NCI-H1930 (cell line): ENCODE measurements at places on chromosomes 5 and 9.

DNA sequence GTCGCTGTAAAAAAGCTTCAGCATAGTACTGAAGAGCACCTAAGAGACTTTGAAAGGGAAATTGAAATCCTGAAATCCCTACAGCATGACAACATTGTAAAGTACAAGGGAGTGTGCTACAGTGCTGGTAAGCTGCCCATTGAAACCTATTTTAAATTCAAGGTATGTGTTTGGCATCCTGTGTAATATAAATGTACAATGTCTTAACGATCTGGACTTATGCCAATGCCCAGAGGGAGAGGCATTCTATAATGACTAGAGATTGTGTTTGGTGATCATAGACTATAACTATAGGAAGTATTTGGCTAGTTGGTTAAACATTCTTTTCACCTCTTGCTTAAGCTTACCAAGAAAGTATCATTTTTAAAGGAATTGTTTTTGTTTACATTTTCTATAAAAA lies 95.7 kb downstream of the INSL6 start:
- no peak for DNase-seq

DNA sequence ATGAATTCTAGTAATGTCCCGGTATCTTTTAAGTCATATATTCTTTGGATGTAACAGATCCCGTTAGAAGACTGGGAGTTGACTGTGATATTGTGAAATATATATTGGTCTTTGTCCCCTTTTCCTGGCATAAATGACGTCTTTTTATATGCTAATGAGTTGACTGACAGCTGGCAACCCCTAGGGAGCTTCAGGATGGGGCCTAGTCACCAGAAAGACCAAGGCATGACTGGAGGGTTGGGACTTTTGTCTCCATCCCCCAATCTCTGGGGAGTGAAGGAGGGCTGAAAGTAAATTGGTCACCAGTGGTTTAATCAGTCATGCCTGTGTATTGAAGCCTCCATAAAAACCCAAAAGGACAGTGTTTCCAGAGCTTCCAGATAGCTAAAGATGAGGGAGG lies 241.6 kb downstream of the PJA2 start:
- no peak for DNase-seq

DNA sequence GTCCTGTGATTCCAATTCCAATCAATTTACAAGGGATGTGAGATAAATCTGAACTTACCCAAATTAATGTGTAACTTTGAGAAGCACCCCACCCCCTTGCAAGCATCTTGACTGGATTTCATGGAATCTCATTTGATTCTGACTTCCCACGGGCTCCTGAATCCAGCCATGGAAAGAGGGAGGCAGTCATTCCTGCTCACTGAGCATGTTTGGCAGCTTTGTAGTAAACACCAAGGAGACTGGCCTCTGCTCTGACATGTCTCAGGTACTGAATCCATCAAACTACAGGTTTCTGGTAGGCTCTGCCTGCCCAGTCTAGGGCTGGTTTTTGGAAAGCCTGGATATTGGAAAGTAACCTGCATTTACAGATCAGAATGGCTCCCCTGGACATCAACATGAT lies 357.6 kb downstream of the ARHGEF28 start:
- DNase-seq, result no peak

- DNase-seq, result no peak
These were observed 164.9 kb downstream of the NTRK2 start for GRCh38 chr9:84834426-84834825.

- no peak for DNase-seq
These were observed 51.2 kb downstream of the CXXC5 start for GRCh38 chr5:139699351-139699750.

GRCh38 chr5:54669285-54669684 lies 151.7 kb downstream of the SNX18 start:
- DNase-seq, result no peak

DNA sequence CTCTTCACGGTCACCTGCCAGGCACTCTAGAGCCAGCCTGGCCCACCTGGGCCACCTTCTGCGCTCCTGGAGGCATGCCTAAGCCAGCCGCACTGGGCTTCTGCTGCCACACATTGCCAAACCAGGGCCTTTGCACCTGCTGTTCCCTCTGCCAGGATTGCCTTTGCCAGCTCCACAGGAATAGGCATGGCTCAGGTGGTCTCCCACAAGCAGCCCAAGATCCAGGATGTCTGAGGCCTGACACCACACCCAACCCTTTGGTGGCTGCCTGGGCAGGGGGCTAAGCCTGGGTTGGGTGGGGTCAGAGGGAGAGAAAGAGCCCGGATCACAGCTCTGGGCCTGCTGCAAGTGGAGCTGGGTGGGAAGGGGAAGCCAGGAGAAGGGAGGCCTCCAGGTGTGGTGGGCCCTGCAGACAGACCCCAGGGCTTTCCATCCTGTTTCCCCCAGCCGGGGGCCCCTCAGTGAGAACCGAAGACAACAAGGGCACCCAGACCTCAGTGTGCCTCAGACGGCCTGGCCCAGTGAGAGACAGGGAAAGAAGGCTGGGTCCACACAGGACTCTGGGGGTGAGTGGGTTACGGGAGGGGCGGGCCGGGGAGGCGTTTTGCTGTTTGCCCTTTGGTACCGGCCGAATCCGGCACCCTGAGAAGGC lies 672 bp upstream of the SUSD3 start:
- DNase-seq, result no peak

DNA sequence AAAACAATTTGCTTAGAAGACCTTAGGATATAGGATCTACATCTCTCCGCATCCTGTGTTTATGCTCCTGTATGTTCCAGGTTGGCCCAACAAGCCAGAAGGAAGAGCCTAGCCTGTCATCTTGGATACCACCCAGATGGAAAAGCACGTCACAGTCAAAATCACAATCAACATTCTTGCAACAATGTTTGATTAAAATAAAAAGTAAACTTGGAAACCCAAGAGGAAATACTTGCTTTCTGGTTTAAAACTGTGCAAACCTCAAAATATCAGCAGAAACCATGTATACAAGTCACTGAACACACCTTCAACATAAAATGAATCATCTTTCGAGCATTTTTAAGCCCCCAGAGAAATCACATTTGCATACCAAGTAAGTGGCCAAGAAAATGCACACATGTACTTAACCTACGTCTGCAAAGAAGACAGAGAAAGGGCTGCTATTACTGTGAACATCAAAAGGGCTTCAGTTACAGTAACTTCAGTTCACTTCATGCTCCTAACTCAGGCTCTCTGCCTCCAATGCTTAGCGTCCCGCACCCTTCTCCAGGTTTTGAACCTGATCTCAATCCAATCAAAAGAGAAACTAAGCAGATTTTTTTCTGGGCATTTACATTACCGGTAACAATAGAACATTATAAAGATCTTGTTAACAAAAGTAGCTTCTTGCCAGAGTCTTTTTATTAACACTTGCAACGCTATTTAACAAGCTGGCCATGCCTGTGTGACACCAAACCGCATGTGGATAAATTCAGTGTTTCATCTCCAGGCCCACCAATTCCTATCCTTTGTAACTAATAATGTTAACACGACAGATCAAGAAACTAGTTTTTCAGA lies 1.3 kb downstream of the ENC1 start:
- DNase-seq, result no peak

- no peak for DNase-seq
These were observed 158.8 kb downstream of the DEPDC1B start for GRCh38 chr5:60540856-60541805.

- DNase-seq, result no peak
These were observed 9.3 kb downstream of the TMEM245 start for GRCh38 chr9:109110329-109111021.

DNA sequence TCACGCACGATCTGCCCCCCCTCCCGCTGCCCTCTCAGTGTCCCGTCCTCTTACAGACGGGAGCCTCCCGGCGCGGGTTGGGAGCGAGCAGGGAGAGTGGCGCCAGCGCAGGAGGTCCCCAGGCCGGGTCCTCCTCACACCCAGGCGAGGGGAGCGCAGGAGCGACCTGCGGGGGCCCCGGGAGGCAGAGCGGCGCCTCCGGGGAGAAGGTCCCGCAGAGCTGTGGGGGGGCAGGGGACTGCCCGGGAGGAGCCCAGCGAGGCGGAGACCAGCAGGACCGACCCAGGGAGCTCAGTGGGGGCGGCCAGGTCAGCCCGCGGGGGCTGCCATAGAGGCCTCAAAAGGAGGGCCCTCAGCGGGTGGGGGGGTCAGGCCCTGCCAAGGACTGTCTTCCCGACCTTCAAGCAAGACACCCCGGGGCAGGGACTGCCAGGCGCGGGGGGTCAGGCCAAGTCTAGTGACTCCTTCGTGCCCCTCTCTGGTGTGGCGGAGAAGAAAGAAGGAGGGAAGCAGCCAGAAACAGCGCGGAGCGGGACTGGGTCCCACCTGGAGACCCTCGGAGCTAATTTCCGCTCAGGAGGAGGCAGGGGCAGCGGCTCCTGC lies 123.3 kb upstream of the ERCC6L2 start:
- DNase-seq, result no peak

DNA sequence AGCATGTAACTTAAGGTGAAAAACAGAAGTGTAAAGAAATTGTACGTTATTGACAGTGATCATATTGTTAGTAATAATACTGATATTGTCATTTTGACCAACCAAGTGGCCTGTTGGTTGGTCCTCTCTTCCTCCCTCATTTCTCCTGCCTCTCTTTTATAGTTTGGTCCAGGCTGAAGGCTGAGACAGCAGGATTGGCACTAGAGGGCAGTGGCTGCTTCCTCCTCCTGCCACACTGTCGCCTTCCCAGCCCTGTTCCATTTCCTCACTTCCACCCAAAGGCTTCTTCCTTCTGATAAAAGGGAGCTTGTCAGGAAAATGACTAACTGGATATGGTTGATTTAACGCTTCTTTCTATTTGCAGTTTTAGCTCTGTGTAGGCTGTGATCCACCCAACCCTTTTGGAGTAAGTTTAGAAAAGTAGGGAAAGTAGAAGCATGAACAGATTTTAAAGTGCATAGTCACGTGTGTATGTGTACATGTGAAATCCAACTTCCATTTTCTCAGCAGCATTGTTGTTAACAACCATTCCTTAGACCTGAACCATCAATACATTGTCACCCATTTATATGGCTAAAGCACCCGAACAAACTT lies 35.6 kb downstream of the PTCD2 start:
- no peak for DNase-seq

DNA sequence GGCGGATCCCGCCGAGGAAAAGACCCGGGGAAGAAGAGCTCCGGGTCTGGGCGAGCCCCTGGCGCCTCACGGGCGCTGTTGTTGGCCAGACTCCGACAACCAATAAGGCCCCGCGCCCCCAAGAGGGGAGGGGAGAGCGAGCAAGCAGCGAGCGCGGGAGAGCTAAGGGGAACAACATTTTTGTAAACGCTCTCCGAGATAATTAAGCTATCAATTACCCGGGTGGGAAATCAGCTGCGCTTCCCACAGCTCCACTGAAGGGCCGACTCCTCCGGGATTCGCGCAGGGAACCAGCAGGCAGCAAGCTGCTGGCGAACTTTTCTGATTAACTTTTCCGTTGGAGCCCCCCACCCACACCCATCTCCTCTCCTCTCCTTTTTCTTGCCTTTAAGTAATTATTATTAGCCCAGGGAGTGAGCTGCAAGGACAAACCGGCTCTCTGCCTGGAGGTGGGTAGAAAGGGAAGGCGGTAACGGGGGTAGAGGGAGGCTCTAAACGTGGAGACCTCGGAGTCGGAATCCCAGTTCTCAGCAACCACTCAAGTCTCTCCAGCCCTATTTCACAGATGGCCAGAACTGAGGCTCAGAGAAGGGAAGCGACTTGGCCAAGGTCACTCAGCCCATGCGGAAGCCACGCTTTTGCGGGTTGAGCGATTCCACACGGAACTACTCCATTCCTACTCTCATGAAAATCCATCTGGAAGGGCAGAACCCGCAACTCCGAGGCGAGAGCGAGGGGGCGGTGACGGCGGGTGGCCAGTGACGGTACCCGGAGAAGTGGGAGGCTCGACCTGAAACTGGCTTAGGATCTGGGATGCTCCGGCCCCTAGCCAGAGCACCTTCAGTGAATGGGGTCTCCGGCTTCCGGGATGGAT lies 1.3 kb downstream of the ASTN2 start:
- DNase-seq, result no peak

GRCh38 chr9:96136992-96137670 lies 164.8 kb downstream of the HSD17B3 start:
- no peak for DNase-seq

GRCh38 chr5:132479111-132479951 lies 11.2 kb downstream of the IRF1 start:
- no peak for DNase-seq

DNA sequence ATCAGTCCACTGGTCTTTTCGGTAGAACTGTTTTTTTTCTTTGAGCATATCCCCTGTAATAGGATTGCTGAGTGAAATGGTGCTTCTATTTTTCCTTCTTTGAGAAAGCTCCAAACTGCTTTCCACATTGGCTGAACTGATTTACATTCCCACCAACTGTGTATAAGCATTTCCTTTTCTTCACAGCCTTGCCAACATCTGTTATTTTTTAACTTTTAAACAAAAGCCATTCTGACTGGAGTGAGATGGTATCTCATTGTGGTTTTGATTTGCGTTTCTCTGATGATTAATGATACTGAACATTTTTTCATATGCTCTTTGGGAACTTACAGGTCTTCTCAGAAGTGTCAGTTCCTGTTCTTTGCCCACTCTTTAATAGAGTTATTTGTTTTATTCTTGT lies 764.7 kb downstream of the MTRR start:
- DNase-seq, result no peak

DNA sequence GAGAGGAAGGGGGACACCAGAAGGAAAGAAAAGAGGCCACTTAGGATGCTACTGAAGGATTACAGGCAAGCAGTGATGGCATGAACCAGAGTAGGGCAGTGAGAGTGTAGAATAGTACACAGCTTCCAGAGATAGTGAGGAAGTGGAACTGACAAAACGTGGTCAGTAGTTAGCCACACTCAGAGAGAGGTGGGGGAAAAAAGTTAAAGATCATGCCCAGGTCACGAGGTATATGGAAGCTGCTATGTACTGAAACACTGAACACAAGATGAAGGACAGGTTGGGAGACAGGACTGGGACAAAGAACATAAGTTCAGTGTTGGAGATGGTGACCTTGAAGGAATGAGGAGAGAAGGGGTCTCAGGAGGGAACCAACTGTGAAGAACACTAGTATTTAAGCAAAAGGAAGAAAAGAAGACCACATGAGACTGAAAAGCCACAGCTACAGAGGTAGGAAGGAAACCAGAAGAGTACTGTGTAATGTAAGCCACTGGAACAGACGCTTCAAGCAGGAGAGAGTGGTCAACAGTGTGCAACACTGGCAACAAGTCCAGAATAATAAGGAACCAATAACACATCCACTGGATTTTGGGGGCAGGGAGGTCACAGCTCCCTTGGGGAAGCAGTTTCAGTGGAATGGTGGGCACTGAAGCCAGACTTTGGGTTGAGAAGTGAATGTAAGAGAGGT lies 45.5 kb downstream of the ELL2 start:
- DNase-seq, result no peak

DNA sequence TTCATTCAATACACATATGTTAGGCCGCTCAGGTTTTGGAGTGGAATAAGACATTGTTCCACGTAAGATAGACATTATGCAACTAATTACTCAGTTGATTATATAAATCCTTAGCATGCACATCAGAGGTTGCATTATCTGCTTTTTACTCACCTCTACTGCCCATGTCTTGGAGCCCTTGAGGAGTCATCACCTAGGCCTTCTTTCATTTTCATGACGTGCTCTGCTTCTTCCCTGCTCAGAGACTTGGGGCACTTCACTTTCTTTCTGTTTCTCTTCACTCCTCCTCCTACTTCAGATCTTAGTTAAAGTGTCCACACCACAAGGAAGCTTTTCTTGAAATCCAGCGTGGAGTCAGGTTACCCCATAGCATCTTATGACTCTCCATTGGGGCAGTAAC lies 241.1 kb downstream of the TLR4 start:
- no peak for DNase-seq

GRCh38 chr9:77876091-77876490 lies 155.5 kb downstream of the GNAQ start:
- DNase-seq, result no peak
